Inflammatory macrophage treated with lipopolysaccharide for 4 hours (primary cell): ENCODE measurements at places on chromosomes 12 and 14.

- DNase-seq: no peak
These were observed 57.9 kb upstream of the NAV3 start for GRCh38 chr12:77772676-77773298.

DNA sequence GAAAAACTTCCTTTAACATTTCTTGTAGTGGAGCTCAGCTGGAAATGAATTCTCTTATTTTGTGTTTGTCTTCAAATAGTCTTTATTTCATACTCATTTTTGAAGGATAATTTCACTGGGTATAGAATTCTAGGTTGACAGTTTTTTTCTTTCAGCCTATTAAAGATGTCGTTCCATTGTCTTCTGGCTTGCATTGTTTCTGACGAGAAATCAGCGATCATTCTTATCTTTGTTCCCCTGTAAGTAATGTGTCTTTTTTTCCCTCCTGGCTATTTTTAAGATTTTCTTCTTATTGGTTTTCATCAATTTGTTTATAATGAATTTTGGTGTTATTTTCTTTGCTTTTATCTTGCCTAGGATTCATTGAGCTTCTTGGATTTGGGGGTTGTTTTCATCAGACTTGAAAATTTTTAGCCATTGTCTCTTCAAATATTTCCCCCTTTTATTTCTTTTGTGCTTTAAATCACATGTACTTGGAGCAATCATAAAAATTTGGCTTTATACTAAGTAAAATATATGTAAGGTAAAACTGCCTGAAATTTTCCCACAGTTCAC, 89.4 kb downstream of the UNC79 start:
- DNase-seq: no peak

DNA sequence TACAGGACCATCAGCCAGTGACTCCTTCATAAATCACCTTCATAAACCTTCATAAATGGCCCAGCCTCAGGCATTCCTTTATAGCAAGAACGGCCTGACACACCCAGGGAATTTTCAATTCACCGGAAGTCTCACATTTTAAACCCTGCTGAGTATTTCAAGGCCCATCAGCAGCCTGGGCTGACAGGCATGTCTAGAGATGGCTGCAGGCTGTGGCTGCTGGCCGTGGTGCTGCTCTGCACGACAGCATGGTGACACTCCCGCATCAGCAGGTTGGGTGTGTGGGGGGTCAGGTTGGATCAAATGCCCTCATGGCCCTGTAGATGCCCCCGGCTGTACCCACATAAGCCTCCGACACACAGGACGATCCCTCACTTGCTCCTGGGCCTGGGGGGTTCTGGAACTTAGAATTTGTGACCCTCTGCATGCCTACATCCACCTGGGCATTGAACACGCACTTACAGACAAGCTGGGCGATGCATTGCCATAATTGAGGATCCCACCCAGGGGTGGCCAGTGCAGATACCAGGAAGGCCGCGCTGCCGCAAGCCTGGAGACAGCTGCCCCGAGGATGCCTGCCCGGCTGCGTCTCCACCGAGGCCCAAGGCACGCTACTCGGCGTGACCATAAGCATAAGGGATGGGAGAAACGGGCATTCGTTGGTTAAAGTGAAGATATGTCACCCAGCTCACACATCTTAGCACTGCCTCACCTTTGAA, 124.3 kb downstream of the PIWIL1 start:
- DNase-seq: no peak

DNA sequence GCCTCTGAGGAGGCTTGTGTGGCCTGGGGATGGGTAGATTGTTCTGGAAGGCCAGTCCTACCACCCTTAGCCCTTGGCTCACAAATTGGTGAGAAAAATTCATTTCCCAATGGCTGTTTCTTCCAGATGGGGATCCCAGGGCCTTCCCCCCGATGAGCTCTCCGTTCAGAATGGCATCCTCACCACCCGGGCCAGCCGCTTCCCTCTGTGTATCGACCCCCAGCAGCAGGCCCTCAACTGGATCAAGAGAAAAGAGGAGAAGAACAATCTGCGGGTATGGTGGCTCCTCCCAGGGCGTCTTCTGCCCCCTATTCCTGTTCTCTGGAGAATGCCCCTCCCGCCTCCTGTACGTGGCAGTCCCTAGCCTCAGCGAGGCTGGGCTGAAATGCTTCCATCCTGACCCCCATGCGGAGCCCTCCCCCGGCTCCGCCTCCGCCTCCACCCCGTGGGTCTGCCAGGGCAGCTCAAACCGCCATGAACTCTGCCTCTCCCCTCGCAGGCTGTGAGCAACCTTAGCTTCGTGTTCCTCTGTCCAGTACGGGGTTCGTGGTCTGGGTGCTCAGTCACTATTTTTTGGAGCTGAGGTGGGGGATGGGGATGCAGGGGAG, 57.8 kb downstream of the CCDC92 start:
- no peak for DNase-seq

DNA sequence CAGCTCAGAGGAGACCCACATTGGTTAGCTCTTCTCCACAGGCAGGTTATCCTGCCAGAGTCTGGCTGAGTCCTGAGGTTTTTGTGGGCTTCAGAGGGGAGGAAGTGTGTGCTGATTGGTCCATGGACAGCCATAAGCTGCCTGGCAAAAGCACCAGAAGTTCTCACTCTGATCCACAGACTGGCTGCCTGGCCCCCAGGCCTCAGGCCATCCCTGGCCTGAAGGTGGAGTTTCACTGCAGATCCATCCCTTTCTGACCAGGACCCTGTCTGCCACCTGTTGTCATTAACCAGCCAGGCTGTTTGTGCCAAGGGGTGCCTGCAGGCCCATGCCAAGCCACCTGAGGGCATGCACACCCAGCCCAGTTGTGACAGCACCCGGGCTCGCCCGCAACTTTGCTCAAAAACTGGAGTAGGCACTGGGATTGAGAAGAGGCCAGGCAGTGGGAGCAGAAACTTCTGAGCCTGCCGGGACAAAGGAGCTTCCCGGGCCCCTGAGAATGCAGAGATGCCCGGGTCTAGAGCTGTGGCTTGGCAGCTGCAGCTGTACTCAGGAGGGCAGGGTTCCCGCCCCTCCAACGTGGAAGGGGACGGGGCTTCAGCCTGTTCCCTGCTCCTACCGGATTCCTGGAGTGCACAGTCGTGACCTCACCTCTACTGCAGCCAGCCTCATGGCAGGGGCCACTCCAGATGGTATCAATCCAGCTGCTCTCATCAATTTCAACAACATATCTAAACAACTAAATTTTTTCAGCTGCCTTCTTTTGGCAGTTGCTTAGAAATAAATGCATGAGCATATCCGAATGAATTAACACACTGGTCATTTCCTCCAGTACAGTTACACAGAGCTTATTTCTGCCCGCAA, 1277.3 kb downstream of the SLC16A7 start:
- DNase-seq: no peak

GRCh38 chr12:51531284-51531977, 59.6 kb upstream of the SCN8A start:
- no peak for DNase-seq

GRCh38 chr14:54927551-54927950, 24.9 kb upstream of the GCH1 start:
- no peak for DNase-seq

- DNase-seq: no peak
These were observed 5.2 kb downstream of the NDUFA12 start for GRCh38 chr12:94998326-94998725.

DNA sequence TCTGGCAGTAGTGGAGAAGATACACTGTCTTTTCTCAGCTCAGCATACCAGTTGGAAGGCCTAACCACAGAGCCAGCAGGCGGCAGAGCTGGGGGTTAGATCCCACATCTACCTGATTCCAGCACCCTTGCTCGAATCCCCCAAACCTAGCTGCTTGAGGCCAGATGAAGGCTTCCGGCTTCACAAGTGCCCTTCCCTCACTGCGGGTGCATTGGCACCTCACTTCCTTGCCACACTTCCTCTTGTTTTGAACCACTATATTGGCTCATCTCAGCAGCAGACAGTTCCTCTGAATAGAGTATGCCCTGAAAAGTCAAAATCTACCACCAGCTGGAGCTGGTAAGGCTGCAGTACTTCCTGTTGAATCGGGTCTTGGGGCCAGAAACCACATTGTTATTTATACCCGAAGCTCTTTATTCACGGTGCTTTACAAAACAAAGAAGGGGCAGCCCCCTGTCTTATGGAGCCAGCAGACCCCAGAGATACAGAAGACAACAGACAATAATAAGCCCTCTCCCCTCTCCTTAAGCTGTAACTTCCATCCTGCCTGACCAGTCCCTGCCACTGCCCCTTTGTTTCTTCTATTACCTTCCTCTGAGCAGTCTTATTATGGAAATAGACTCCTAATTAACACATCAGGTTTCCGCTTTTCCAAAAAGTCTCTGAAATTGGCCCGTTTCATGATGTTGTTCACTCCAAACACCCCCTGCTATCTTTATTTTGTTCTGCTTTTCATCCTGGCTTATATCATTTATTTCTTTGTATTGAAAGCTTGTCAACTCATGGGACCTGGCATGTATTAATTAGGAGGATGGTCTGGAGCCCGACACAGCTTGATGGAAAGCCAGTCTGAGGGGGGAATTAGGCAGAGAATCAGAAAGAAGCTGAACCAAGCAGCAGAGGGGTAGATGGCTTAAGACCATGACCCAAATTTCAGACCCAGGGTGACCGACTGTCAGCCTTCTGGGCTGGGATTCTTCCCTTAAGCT, 233.5 kb downstream of the EFCAB11 start:
- peak; percentile 86 for DNase-seq

GRCh38 chr14:65290830-65291229, 121.7 kb upstream of the FUT8 start:
- DNase-seq: peak; percentile 83

DNA sequence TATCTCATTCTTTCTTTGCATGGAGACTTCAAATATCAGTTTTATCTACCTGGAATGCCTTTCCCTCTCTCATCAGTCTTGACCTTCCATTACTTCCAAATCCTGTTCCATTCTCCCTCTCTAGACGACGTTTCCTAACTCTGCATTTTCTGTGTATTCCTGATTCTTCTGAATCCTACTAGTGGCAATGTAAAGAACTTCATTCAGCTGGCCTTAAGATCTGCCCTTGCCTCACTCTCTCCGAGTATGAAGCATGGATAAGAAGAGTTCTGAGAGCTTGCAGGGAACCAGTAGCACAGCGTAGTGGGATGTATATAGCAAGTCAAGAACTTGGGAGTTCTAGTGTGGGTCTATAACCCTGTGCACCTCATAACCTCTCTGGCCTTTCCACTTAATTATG, 68.5 kb upstream of the HOXC13 start:
- DNase-seq: no peak

GRCh38 chr12:52575948-52576347, 2.3 kb upstream of the KRT74 start:
- no peak for DNase-seq

DNA sequence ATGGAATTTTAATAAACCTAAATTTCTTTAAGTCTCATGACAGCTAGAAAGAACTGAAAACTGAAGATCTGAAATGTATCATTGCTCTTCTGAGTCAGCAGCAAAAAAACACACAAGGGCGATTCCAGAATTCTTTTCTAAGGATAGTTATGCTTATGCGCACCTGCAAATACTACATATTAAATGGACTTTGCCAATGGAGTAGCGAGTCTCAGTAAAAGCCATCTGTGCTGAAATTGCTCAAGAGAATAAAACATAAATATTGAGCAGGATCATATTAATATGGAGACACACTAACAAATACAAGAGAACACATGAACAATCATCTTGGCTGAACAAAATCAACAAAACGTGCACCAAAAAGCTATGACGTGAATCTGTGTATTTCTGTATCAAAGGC, 73.7 kb downstream of the CPNE8 start:
- no peak for DNase-seq

DNA sequence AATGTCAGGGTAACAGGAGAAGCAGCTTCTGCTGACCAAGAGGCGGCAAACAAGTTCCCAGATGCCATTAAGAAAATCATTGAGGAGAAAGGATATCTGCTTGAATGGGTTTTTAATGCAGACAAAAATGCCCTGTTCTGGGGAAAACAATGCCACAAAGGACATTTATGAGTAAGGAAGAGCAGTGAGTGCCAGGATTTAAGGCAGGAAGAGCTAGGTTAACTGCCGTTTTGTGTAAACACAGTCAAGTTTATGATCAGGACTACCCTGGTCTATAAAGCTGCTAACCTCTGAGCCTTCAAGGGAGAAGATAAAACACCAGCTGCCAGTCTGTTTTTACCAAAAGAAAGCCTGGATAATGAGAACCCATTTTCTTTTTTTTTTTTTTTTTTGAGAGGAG, 8.5 kb downstream of the MAPKAPK5 start:
- no peak for DNase-seq

GRCh38 chr14:51860825-51861499, 550 bp downstream of the GNG2 start:
- DNase-seq: no peak

DNA sequence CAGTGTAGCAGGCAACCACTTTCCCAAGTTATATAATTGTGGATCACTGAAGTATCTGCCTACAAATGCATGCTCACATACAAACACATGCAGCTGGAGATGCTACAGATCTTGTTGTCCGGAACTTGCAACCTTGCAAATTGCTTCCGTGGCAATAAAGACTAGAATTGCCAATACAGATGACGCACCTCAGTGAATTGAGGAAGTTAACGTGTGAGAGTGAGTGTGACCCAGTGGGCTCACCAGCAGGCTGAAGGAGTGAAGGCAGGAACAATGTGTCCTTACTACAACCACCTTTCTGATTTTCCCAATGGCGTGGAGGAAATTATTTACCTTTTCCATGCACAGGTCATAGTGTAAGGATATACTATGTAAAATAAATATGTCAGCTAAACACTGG, 89.4 kb upstream of the GRIP1 start:
- DNase-seq: peak; percentile 4

DNA sequence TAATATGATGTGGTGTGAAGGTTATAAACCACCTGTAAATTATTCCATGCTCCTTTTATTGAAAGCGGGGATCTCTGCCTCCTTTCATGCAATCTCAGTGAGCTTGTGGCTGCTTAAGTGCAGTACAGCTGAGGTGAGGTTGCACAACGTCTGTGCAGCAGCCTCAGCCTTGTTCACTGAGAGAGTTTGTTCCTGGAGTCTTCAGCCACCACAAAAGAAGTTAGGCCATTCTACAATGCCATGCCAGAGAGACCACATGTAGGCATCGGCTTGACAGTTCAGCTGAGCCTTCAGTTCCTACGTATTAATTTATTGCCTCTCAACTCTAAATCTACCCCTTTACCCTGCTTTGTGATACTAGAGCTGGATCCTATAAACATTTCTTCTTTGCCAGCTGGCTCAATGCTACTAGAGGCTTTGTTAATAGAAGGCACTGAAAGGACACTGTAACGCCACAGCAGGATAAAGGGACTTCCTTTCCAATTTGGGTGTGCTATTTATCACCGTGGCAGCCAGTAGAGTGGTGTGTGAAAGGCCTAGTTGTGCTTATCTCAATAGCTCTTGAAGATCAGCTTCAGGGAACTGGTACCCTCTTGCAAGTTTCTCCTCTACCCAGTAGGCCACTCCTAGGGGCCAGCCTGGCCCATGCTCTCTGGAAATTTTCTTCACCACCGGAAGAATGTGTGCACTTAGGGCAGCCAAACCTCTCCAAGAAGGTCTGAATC, 337.7 kb downstream of the IPO8 start:
- DNase-seq: no peak

DNA sequence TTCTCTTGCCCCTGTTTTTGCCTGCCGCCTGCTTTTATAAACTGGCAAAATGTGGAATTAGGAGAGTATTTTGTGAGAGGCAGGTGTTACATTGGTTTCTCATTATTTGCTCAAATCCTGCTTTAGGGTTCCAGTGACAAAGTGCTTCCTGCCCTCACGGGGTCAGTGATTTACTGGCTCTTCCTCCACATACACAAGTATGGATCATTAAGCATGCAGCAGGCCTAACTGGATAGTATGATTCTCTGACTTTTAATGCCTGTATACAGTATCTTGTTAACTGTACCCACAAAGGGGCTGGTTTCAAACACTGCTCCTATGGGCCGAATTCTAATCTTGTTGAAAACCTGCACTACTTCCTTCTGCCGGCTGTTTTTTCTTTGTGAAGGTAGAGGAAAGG, 63.2 kb downstream of the PTCSC3 start:
- DNase-seq: no peak

- DNase-seq: peak; percentile 83
These were observed 25.3 kb upstream of the GPR132 start for GRCh38 chr14:105090493-105091053.
